ENCODE measurements at places on chromosomes 2 and 18.

DNA sequence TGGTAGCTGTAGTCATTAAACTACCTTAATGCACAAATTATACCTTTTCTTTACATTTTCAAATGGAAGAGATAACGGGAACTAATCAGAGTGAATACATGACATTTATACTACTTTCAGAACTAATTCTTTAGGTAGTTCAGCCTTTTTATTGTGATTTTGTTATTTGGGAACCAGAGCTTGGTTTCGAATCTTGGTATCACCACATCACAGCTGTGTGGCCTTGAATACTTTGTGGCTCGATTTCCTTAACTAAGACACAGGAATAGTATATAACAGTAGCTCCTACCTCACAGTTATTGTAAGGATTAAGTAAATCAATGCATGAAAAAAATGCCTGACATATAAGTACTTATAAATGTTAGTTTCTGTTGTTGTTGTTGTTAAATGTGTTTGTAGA, 240.0 kb downstream of the WDR7 start:
- no peak for DNase-seq

GRCh38 chr2:108617617-108618016, 83.3 kb downstream of the LIMS1 start:
- DNase-seq: no peak

GRCh38 chr2:49858657-49859056, 704.3 kb upstream of the FSHR start:
- no peak for DNase-seq

- no peak for DNase-seq
These were observed 363.6 kb downstream of the ZNF521 start for GRCh38 chr18:24988253-24988840.

GRCh38 chr2:221245045-221245444, 327.1 kb downstream of the EPHA4 start:
- DNase-seq: no peak

- DNase-seq: no peak
These were observed 1088.9 kb upstream of the PIK3C3 start for GRCh38 chr18:40866013-40866645.

- DNase-seq: no peak
These were observed 656.4 kb downstream of the MBD2 start for GRCh38 chr18:53567929-53568574.

DNA sequence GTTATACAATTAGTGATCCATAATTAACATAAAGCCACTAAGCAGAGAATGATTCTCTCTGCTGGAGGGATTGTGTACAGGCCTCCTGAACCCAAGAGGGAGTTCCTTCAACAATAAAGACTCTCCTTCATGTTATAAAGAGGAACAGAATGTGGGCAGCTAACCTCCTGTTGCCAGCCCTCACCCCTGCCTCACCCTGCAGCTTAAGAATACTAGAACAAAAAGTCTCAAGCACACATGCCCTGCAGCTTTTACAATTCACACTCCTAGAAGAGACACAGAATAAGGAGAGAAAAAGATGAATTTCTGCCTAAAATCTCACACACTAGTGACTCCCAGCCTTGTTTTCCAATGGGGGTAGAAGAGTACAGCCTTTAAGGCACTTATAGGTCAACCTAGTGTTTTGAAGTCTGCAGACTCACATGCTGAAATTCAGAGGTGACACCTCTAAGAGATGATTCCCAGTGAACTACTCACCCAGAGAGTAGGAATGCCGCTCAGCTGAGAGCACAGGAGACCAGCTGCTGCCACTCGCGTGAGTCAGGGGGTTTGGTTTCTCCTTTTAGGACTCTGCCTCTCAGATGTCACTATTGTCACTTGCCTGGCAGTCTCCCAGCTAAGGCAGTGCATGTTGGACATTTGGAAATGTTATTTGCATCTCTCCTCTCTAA, 32.5 kb upstream of the IL1RL1 start:
- no peak for DNase-seq

GRCh38 chr2:25161055-25161781, 7.2 kb downstream of the POMC start:
- no peak for DNase-seq

DNA sequence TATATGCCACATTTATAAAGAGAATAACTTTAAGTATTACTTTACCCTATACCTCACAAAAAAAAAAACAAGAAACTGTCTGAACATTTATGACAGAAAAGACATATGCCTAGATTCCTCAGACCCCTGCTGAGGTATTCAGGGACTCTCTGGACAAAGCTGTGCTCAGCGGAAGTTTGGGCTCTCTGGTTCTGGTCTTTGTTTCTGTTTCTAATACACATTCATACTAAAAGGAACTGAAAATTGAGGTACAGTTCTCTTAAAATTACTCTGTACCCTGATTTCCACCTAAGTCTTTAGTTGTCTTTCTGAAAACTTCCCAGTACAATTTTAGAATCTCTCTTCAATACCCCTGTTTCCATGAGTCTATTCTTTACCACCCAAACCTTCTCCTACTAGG, 160.3 kb downstream of the IKZF2 start:
- DNase-seq: no peak

DNA sequence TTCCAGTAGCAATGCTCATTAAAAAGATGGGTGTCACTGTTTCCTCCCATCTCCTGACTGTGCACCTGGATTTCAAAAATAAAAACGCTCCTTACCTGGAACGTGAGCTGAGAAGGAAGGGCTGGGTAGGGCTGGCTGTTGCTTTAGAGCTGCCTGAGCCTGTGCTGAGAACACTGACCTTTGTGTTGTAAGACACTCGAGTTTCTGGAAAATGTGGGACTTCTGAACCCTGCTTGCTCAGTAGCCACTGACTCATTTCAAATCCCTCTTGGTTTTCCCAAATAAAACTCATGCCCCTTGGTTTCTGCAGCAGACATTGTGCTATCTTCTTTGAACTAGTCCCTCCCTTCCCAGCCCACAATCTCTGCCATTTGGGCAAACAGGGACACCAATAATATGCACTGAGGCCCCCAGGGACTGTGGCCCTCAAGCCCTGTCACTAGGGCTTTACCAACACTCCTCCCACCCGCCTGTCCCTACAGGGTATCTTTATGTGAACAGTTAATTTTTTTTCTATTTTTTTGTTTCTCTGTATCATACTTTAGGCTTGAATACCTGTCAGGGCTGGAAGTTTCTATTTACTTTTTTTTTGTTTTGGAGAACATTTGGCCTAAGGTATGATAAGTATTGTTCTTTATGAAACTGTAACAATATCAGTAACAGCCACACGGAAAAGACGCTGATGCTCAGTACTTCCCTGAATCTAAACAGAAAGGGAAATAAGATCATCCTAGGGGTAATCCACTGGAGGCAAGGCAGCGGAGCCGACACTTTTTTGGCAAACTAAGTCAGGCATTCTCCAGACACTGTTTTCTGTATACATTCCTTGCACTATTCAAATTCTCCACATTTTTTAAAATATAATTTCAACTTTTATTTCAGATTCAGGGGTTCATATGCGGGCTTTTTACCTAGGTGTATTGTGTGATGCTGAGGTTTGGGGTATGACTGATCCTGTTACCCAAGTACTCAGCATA, 280.2 kb downstream of the STK39 start:
- DNase-seq: no peak

DNA sequence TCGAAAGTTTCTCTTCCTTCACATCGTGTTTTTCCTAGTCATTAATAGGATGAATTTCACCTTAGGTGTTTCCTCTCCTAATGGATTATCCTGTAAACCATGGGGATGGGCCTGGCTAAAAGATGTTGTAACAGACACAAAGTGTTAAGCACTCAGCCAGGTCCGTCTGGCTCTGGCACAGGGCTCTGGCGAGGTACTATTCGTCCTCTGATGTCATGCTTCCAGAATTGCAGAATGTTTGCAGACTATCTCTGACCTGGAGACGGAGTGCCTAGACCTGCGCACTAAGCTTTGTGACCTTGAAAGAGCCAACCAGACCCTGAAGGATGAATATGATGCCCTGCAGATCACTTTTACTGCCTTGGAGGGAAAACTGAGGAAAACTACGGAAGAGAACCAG, 13.2 kb downstream of the ATG16L1 start:
- DNase-seq: no peak

DNA sequence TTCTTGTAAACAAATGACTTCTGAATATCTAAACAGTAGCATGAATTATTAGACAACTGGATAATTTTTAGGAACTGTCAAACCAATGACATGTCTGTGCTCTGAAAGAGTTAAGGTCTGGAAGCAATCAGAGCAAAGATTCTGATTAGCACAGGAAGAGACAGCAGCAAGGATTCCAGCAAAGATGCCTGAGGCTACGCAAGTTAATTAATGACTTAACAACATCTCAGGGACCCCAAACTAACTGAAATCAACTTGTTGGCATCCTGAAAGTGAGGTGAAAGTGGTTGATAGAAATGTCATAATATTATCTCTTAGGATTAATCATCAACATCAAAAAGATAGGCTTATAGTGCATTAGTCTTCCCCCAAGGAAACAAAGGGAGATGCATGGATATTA, 123.3 kb upstream of the TMEM200C start:
- DNase-seq: no peak

- no peak for DNase-seq
These were observed 444.3 kb upstream of the GCFC2 start for GRCh38 chr2:76154981-76155380.

DNA sequence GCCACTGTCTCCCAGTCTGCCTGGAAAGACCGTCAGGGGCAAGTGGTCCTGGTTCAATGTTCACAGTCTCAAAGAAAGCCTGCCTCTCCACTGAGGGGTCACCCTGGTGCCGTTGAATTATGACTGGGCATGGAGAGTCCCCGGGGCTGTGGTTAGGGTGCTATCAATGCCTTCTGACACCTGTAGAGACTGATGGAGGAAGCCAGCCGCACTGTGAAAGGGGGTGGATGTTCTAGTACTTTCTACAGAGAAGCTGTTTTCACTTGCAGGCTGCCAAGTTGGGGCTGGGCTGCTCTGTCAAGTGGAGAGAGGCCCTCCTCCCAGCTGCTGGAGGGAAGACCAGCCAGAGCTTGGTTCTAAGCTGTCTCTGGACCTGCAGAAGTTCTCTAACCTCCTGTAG, 80.5 kb downstream of the BCL2L11 start:
- no peak for DNase-seq

DNA sequence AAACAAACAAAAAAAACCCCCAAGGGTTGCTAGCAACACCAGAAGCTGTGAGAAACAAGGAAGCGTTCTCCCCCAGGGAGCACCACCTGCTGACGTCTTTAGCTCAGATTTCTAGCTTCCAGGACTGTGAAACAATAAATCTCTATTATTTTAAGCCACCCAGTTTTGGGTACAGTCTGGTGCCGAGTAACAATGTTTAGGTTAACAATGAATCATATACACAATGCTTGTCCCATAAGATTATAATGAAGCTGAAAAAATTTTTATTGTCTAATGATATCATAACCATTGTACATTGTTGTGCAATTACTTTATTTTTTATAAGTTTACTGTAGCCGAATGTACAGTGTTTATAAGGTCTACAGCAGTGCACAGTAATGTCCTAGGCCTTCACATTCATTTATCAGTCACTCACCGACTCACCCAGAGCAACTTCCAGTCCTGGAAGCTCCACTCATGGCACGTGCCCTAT, 72.1 kb upstream of the CAB39 start:
- DNase-seq: no peak

GRCh38 chr2:203893401-203893800, 25.8 kb downstream of the CTLA4 start:
- no peak for DNase-seq

DNA sequence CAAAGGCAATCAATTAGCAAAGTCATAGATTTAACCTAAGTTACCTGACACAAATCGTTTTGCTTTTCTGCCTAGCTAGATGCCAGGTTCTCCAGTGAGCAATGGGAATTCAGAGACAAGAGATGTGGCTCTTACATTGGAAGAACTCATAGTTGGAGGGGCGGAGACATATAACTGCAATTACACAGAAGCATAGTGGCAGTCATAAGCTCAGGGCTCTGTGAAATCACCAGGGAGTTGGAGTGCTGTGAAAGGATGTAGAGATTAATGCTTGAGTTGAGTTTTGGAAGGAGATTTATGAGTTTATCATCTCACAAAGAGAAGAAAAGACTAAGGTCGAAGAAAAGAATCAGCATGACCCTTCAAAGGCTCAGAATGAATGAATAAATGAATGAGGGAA, 457.2 kb upstream of the TRIB2 start:
- no peak for DNase-seq

GRCh38 chr2:101533561-101534148, 58.7 kb upstream of the RFX8 start:
- no peak for DNase-seq

DNA sequence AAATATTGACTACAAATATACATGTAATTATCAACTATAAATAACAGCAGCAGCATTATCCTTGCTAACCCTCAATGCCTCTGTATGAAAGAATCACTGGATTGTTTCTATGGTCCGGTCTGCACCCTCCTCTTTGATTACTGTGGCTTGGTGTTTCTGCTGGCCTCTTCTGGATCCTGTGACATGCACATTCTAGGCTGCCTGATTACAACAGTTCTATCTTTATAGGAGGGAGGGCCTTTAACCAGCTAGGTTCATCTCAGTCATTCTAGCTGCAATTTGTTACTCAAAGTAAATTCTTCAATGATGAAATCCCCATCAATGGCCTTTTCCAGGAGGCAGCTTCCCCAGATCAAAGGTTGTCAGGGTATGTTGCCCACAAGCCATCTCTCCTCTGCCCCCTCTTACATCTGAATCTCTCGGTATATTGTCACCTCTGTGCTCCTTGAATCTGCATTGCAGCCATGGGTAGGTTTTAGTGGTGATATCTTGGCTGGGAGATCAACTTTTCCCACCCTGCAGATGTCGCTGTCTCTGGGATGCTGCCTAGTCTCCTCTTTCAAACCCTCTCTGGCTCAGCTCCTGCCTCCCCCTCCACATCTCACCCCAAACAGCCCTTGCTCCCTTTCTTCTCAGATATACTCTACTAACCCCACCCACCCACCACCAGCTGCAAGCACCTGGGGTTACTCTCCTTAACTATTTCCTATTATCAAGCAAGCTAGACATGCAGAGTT, 106.2 kb upstream of the BZW1 start:
- DNase-seq: no peak

GRCh38 chr2:56615760-56616159, 432.0 kb downstream of the CCDC85A start:
- DNase-seq: no peak

GRCh38 chr2:179558010-179558934, 293.6 kb upstream of the SESTD1 start:
- DNase-seq: no peak

DNA sequence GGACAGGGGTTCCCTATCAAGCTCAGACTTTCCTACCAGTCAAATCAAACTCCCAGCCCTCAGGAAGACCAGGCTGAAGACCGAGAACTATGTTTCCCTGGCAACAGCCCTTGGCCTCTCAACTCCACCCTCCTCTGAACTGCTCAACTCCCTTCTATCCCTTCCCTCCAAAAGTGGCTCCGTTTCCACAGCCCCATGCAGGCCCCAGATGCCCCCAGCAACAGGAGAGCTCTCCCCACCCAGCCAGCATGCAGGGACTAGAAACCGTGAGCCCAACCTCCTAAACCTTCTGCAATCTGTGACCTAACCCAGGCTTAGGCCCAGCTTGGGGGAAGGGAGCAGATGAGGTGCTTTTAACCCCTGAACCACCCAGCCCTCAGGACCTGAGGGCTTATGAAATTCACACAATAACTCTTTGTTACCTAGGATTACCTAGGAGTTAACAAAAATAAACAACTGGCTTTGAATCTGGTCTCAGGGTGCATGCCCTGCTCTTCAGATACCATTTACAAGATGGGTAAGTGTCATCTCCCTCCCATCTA, 87.2 kb downstream of the BCL11A start:
- DNase-seq: no peak

Data from Panc1 (cell line).